ENCODE measurements at places on chromosomes 11 and 22.

DNA sequence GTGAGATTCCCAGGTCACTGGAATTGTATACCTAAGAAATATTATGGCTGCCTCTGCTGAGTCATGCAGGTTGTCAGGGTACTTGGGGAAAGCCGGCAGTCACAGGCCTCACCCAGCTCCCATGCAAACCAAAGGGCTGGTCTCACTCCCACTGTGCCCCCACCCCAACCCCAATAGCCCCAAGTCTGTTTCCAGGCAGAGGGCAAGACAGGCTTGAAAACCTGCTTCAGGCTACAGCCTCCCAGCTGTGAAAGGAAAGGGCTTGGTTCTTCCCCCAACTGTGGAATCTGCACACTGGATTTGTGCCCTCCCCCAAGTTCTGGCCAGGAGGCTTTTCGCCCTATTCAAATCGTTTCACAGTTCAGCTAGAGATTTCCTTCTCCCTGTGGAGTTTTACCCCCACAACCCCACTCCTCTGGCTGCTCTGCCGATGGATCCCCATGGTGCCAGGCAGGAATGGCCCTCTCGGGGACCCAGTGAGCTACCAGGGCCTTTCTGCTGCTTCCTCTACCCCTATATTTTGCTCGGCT is 37.0 kb upstream of the ABTB2 start:
- DNase-seq: no peak

DNA sequence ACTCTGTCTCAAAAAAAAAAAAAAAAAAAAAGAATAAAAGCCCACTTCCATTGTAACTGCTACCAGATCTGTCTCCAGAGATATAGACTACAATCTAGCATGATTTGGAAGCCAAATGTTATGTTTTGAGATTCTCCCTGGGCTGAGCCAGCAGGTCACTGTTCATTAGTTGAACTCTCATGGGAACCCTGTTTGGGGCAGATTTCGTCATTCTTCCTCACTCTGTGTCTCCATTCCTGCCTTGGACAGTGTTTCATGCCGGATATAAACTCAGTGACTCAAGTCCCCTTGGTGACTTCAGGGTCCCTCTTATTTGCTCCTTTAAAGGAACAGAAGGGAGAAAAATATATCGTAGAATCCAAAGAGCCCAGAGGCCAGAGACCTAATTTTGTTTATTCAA is 378.1 kb downstream of the LARGE1 start:
- no peak for DNase-seq

- DNase-seq: no peak
These were observed 763 bp upstream of the MS4A7 start for GRCh38 chr11:60377401-60378136.

DNA sequence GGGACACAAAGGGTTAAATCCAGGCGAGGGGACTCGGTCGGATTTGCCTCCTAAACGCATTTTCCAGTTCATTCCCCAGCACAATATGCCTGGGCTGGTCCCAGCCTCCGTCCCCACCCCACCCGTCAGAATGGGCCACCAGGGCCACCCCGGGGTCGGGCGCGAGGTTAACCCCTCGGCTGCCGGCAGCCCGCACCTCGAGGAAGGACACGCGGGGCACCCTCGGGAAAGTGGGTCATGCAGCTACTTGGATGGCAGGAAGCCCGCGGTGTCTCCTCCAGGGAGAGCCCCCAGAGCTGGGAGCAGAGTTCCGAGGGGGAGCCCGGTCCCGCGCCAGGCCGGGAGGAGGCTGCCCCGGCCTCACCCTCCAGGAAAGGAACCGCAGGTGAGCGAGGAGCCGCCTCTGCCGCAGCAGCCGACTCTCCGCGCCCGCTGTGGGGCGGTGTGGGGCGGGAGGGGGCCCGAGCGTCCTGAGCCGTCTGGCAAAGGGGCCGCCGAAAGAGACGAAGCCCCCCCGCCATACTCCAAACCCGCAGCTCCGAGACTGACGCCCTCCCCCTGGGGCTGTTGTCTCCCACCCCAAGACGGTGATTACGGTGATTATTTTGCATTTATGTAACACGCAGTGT is 1.4 kb downstream of the NECTIN1 start:
- DNase-seq: no peak

GRCh38 chr22:19397734-19398104 is 33.8 kb downstream of the HIRA start:
- no peak for DNase-seq

- DNase-seq: no peak
These were observed 54.8 kb upstream of the CECR2 start for GRCh38 chr22:17314487-17314886.
